ENCODE measurements at places on chromosomes 4 and X. TPM values are rescaled to one million over a fixed set of nuclear protein-coding genes. Genes with fewer than 3 reads are reported as not detected.

DNA sequence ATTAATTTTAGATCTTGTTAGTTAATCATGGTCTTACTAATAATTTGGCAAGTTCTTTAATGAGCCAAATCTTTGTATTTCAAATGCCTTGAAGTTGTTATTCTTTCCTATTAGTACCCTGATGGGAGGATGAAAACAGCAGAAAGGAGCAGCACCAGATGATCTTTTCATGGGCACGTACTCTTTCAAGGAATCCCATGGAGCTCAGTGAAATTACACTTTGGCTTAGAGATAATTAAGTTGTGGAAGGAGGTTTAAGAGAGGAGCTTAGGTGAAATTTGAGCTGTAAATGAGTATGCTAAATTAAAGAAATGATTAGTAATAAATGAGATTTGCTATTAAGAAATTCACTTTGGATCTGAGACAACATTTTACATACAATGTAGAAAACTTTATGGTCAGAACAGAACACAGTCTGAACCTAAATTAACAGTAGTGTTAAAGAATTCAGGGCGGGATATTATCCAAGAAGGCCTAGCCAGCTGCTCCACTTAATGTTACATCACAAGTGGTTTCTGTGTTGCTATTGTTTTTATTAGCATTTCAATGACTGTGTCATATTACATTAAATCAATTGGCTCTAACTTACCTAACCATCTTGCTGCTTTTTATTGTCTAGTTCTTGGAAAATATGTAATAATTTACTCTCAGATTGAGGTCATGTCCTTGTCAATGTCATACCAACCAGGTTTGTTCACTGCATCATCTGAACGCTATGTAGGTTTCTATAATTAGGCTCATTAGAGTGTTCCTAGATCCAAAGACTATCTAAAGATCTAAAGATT, 3.9 kb downstream of the MTHFD2L start:
- DNase-seq: no peak

- DNase-seq: no peak
These were observed 85.7 kb upstream of the ITM2A start for GRCh38 chrX:79452881-79453280.

DNA sequence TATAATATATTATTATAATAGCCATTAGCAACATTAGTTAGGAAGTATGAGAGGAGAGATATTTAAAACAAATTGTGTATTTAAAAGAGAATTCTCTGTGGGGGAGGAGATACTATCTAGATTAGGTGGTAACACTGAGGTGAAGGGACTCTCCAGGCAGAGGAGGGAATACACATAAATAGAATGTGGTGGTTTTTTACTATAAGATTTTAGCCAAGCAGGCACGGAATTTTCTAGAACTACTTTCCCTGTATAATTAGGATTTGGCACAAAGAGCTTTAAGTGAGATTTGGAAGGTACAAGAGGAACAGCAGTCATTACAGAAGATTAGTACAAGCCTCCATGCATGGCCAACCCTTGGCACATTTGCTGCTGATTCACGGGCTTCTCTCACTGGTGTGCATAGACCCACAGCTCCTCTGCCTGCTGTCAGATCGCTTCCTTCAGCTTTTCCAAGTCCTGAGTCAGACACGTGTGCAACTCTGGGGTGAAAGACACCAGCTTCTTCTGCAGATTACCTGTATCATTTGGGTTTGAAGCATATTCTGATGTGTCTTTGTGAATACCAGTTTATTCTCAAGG, 685.5 kb downstream of the KCTD8 start:
- DNase-seq: no peak

DNA sequence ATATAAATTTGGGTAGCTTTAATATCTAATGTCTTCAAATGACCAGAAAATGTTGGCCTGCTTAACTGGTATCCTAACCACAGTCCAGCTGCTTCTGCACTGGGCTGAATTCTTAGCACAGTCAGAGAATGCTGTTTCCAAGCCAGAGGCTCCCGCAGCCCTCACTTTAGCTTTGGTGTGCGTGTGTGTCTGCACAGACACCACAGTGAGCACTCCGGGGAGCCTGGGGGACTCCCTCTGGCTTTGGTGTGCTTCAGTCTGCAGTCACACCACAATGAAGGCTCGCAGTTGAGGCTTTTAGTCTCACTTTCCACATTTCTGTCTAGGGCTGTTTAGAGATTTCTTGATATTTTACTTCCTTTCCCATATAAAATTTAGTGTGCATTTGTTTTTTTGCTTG, 53.6 kb downstream of the APOO start:
- DNase-seq: no peak

GRCh38 chr4:7217474-7218321, 25.4 kb downstream of the SORCS2 start:
- DNase-seq: no peak

GRCh38 chrX:3216581-3217180, 129.8 kb downstream of the MXRA5 start:
- no peak for DNase-seq

DNA sequence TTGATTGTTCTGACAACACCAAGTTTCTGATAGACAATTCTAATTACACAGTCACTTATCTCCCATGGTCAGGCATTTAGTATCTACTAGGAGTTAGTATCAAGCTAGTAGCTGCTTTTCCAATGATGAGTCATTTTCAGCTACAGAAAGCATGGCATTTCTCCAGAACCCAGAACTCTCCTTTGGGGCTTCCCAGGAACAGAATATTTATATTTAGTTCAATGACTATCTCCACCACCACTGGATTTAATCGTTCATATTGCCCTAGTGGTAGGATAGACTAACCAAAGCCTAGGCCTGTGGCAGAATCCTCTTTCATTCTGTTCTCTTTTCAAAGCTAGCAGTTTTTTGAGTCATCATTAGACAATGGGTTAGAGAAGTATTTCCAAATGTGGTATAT, 569.4 kb downstream of the GABRG1 start:
- no peak for DNase-seq

- DNase-seq: peak; percentile 33
These were observed 175.5 kb downstream of the DHRSX start for GRCh38 chrX:2325076-2325784.

- no peak for DNase-seq
These were observed 9.1 kb downstream of the PPAT start for GRCh38 chr4:56426273-56426672.

DNA sequence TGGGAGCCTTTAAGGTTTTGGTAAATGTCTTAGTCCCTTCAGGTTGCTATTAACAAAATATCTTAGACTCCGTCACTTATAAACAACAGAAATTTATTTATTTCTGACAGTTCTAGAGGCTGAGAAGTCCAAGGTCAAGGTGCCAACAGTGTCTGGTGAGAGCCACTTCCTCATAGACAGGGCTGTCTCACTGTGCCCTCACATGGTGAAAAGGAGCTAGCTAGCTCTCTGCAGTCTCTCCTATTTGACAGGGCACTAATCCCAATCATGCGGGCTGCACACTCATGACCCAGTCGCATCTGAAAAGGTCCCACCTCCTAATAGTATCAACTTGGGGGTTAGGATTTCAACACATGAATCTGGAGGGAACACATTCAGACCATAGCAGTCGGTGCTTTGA, 63.4 kb upstream of the KLF3 start:
- DNase-seq: no peak

GRCh38 chrX:15653961-15654360, 10.6 kb downstream of the CLTRN start:
- no peak for DNase-seq

GRCh38 chrX:48913605-48914366, 2.3 kb upstream of the SLC35A2 start:
- no peak for DNase-seq

DNA sequence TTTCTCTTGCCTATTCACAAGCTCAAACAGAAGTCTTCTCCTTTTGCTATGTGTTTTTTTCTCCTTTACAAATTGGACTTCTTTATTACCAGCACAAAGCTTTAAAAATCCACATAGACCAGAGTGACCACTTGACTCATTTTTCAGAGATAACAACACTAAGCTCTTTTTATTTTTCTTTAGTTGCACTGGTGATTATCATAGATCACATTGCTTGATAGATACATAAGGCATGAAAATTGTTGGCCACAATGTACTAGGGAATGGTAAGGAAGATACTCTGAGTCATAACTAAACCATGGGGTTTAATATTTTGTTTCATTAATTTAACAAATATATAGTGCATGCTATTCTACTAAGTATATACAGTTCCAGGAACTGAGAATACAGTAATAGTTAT, 159.0 kb downstream of the GASK1B start:
- no peak for DNase-seq

DNA sequence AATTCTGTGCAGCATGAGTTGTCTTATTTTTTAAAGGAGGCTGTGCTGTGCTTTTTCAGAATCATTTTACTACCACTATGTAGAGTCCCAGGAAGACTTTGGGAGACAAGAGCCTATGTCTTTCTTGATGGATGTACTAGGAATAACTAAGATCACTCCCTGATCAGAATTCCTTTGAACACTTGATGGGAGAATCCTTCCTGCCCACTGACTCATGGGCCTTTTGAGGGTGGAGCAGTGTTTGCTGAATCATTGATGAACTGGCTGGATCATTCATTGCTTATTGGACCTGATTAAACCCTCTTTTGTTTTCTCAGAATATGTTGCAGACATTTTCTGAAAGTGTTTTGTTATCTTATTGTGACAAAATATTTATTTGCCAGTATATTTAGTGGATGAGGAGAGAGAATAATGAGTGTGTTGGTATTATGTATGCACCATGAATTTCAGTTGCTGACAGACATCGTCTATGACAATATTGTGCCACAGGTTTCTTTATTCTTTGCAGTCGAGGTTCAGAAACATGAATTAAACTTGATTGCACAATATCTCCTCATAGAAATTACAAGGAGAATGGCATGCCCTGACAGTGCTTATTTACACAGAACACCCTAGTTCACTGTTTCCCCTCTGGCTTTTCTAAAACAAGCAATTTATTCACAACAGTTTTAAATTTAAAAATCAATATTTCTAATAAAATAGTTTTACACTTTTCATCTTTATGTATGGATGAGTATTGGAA, 36.3 kb downstream of the POU4F2 start:
- DNase-seq: no peak

GRCh38 chr4:6732441-6733357, 16.7 kb downstream of the BLOC1S4 start:
- DNase-seq: no peak

DNA sequence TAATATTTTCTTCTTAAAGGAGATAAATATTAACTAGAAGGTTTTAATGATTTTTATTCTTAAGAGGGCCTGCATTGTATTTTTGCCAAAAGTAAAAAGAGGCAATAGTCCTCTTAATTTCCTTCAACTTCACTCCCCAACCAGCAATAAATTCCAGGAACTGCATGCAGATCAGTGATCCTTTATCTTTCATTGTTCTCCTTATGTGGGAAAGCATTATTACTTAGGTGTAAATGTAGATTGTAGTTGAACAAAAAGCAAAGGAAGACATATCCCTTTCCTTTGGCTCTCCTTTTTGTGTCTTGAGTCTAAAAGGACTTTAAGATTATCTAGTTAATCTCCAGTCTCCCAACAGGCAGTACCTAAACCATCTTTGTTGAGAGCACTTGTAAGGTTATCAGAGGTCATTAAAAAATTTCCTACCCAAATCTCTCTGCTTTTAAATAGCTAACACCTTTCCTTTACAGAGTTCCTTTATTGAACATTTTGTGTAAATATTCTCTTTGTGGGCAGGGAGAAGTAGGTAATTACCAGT, 55.3 kb downstream of the RAPGEF2 start:
- DNase-seq: no peak

DNA sequence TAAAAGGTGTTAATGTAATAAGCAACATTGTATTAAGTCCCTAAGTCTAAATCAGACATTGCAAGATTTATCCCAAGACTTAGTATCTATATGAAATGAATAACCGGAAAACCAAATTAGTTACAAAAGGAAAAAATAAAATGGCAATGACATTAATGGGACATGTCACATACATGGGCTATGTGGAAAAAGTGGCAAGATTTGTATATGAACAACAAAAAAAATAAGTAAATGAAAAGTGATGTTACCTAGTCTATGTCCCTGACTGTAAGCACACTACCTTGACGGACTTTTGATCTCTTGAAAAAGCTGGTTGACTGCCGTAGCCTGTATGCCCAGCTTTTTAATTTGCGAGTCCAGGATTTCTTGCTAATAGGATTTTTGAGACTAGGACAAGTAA, 55.5 kb upstream of the FAM120C start:
- no peak for DNase-seq

DNA sequence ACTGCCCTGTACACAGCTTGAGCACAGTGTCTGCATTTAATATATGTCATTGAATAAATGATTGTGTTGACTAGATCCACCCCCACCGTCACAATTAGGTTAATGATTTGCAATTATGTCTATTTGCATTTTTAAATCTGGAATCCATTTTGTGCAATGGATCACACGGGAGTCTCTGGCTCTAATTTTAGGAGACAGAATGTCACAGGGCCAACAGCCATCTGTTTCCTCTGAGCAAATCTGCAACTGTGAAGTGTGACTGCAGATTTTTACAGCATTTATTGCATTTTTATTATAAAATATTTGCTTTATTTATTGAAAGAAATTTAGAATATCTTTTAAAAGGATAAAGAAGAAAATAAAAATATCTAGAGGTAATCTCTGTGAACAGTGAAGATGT, 316.8 kb downstream of the HS3ST1 start:
- DNase-seq: peak; percentile 13

GRCh38 chrX:11189097-11189496, 78.0 kb downstream of the HCCS start:
- DNase-seq: no peak

DNA sequence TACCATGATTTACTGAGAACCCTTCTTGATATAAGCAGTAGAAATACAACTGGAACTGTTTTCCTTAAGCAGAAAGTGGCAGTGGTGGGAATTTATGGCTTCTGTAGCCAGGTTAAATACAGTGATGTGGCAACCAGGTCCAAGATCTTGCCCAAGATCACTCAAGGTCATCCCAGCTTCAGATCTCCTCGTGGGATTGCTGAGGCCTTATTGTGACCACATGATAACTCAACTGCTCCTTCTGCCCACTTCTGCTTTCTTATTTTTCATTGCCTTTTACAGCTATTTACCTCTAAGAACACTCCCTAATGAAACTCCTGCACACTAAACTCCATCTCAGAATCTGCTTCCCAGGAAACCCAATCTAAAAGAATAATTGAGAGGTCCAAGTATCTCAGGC, 12.4 kb upstream of the CYBB start:
- no peak for DNase-seq

GRCh38 chr4:40811956-40812355, 62.2 kb downstream of the NSUN7 start:
- no peak for DNase-seq

The XPNPEP2 gene
- 3.9 TPM for polyA plus RNA-seq

The PDE5A gene
- polyA plus RNA-seq: 14.6 TPM

The CNGA2 gene
- not detected for polyA plus RNA-seq

The PAGE2B gene
- not detected for polyA plus RNA-seq

The BRS3 gene
- not detected for polyA plus RNA-seq

The ARHGEF38 gene
- polyA plus RNA-seq: not detected

Measured in hindlimb muscle (tissue), 1 donor.